Activated CD8-positive, alpha-beta memory T cell treated with anti-CD3 and anti-CD28 coated beads for 1 hour (primary cell): ENCODE measurements at places on chromosomes 13 and 19.
A peak's percentile ranks its signal among the peaks of the same experiment; 100 is the strongest.

DNA sequence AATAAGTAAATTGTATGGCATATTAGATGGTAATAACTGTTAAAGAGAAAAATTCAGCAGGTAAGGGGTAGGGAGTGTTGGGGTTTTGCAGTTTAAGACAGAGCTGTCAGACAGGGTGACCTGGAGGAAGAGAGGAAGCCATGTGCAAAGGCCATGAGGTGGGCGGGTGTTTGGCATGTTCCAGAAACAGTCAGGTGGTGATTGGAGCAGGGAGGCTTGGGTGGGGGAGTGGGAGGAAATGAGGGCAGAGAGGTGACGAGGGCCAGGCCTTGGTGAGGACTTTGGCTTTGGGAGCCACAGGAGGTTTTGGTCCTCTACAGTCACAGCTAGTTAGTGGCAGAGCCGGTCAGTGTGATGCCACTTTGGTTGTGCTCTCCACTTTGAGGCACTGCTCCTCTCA lies 20.1 kb downstream of the RYR1 start:
- DNase-seq: no peak

- no peak for DNase-seq
Observed at GRCh38 chr13:46874006-46874405, 22.8 kb downstream of the HTR2A start.

DNA sequence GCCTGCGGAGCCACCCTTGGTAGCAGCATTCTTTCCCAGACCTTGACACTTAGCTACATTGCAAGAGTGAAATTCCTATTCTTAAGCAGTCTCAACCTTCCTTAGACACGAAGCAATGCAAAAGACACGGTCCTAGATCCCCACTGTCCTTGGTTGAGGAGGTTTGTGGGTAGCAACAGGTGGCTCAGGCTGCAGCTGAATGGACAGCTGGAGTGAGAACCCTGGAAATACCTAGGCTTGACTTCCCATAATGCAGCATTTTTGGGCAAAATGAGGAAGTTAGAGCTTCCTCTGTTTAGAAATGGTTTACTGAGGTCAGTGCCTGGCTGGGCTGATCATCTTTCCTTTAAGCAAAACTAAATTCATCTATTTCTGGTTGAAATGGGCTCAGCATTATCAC lies 296.6 kb downstream of the RFC3 start:
- no peak for DNase-seq

- DNase-seq: no peak
Observed at GRCh38 chr13:105144020-105144419, 1391.4 kb downstream of the EFNB2 start.

DNA sequence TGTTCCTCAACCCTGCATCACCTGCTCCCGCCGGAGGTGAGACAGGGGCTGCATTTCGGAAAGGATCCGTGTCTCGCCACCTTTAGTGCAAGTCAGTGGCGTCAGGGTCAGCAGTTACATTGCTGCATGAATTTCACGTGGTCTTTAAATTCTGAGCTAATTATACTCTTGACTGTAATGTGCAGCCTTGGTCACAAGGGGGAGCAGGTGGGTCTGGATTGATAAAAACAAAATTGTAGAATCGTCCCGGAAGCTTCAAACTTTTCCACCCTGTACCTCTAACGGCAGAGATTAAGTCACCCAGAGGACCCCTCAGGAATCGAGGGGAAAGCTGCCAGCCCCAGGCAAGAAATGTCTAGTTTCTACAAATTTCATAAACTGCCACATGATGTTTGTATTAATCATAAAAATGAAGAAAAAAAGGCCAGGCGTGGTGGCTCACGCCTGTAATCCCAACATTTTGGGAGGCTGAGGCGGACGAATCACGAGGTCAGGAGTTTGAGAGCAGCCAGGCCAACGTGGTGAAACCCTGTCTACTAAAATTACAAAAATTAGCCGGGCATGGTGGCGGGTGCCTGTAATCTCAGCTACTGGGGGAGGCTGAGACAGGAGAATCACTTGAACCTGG lies 20.2 kb downstream of the BBC3 start:
- peak; percentile 59 for DNase-seq

DNA sequence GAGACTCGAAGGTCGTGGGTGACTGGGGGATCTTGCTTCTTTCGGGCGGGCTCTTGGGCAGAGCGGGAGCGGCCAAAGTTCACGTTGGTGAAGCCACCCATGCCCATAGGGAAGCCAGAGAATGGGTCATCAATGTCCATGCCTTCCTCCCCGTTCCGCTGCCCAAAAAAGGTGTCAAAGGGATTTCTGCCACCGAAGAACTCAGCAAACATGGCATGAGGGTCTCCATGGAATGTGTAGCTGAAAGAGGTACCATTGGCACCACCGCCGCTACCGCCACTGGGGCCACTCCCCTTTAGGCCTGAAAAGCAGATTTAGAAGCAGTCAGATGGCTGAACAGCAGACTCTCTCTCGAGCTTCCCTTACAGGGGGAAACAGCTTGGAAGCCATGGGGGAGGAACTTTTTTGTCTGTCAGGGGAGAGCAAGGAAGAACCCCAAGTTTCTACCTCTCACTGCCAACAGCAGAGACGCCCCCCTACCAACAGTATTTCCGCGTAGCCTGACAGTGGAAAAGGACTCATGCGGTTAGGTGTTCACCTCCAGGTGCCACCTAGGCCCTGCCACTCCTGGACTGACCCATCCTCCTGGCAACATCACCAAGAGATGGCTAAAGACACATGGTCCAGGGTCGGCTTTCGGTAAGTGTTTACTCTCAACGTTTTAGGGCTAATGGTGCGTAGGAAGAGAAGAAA lies 1.3 kb downstream of the DNAJB1 start:
- DNase-seq: no peak

DNA sequence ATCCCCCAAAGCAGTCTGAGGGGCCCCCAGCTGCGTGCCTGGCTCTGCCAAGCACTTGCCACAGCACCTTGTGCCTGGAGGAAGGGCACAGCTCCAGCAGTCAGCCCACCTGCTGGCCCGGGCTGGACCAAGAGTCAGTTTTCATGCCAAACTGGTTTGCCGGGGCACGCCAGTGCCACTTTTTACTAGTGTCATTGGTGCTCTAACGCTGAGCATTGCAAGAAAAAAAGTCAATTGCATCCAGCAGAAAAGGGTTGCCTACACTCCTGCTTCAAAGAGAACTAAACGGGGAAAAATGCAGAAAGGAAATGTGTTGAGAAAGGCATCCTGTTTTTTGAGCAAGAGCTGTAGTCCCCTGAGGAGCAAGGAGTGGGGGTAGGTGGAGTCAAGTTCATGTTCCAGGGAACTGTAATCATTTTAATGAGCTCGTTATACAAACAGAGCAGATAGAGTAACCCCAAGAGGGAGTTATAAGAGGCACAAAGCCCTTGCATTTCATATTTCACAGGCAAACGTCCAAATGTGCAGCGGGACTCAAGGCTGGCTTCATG lies 68.4 kb downstream of the F2RL3 start:
- no peak for DNase-seq

DNA sequence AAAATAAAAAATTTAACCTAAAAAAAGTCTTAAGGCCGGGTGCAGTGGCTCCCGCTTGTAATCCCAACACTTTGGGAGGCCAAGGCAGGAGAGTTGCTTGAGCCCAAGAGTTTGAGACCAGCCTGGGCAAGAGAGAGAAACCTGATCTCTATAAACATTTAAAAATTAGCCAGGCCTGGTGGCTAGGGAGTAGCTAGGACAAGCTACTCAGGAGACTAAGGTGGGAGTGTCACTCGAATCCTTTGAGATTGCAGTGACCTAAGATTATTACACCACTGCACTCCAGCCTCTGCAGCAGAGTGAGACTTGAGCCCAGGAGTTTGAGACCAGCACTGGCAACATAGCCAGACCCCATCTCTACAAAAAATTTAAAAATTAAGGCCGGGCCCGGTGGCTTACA lies 1.1 kb downstream of the CCDC97 start:
- DNase-seq: no peak

DNA sequence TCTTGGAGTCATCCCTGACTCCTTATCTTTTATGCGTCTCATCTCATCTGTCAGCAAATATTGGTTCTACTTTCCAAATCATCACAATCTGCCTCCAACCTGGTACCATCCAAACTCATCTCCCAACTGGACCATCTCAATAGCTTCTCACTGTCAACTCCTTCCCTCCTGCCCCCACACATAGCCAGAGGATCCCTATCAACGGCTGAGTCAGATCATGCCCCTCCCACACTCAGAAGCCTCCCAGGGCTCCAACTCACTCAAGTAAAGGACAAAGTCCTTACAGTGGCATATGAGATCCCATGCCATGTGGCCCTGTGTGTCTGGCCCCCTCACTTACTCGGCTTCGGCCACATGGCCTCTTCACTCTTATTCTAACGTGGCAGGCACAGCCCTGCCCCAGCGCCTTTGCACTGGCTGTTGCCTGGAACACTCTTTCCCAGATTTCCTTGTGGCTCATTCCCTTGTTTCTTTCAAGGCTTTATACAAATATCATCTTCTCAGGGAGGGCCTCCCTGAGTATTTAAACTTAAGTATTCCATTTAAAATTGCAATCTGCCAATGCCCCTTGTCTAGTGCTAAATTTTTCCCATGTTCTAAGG lies 4.3 kb downstream of the SPRED3 start:
- no peak for DNase-seq
